Kidney glomerular epithelial cell (primary cell): ENCODE measurements at places on chromosomes 6 and 20.

DNA sequence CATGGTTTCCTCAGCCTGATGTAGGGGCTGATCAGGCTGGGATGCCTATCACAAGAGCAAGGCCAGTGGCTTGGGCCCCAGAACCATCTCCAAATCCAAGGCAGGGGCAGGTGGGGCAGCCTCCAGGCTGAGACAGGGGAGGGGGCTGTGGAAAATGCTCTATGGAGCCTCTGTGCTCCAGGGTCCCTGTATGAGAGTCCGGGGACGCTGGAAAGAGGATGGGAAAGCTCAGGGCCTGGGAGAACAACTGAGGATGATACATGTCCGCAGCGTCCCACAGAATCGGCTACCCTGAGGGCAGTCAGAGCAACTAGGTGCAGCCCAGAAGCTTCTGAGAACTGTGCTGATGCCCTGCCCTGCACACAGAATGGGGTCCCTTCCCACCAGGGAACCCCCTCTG is 43.4 kb downstream of the CPXM1 start:
- no peak for DNase-seq

DNA sequence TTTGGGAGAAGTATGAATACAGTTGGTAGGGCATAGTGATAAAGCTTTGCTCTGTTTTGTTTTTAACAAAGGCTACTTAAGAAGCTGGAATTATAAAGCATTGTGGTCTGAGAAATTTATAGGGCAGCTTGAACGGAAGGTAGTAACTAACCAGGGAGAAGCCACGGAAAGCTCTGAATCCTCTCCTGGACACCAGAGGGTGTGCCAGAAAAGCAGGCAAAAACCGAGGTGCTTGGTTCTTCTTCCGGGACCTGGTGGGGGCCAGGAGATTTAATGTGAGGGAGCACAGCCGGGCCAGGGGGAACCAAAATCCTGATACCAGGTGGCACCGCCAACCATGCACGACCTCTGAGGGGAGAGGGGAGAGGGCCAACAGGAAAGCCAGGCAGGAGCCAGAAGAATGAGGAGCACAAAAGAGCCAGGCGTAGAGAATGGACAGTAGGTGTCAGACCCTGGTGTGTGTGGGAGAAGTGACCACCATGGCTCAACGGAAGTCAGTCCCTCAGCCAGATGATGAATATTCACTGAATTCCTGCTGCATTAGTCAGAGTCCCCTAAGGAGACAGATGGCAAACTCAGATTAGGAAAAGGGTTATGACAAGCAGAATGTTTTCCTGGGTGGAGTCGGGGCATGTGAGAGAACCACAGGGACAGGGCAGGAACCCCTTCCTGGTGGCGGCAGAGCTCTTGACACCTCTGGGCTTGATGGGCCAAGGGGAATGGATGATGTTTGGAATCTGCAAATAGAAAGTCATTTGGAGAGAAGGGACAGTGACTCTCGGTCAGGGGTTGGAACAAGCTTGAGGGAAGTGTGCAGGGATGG is 262.3 kb downstream of the ZNF217 start:
- DNase-seq, result peak; percentile 37

GRCh38 chr20:4342609-4343008 is 327.3 kb upstream of the RNF24 start:
- DNase-seq, result no peak

GRCh38 chr6:5155906-5156305 is 70.8 kb downstream of the PPP1R3G start:
- no peak for DNase-seq

DNA sequence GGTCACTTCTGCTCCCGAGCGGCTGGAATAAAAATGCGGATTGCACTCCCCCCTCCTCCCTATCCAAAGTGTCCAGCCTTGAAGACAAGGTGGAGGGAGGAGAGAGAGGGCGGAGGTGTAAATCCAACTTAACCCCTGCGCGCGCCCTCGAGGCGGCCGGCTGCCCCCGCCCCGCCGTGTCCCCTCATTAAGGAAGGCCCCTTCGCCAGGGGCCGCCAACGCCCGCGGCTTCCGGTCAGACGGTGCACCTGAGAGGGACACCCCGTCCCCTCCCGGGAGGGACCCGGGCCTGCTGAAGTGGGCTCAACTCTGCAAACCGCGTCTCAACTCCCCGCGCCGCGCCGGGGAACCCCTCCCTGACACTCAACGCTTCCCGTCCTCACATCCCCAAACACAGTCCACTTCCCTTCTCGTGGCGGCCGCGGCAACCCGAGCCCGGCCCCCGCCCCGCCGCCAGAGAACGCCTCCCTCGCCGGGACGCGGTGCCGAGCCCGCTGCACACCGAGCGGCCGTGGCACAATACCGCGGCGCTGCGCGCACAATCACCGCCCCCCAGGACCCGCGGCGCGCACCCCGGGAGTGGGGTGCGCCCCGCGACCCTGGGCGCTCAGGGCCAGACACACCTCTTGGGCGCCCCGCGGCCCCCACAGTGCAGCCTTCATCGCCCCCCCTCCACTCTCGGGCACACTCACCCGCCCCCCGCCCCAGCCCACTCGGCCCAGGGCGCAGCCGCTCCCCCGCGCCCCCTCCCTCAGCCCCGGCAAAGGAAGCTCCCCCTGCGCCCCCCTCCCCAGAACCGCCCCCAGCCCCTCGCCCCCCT is 102.5 kb downstream of the NOL4L start:
- no peak for DNase-seq

DNA sequence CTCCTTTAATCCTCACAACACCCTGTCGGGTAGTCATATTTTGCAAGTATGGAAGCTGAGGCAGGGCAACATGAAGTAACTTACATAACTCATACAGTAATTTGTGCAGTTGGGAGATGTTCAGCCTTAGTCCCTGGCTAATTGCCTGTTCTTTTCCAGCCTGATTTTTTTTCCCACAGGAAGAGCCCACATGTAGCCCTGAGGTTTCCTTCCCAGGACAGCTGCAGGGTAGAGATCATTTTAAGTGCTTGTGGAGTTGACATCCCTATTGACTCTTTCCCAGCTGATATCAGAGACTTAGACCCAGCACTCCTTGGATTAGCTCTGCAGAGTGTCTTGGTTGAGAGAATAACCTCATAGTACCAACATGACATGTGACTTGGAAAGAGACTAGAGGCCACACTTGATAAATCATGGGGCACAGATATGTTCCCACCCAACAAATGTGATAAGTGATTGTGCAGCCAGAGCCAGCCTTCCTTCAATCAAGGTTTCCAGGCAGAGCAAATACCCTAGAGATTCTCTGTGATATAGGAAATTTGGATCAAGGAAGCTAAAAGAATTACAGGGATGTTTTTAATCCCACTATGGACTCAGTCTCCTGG is 5.0 kb upstream of the BTN2A1 start:
- DNase-seq, result no peak

DNA sequence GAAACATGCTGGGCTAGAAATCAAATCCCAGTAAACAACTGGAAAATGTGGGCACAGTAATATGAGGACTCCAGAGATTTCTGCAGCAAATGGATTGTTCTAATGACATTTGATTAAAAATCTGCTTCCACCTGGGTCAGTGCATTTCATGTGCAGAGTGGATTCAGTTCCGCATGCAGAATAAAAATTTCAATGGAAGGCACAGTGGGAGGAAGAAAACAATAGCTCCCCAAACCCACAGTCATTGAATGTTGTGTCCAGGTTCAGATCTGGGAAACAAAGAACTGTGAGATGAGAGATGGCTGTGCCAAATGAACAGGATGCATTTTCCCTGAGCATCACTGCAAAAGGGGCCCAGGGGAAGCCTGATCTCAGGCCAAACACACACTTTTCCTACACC is 403.1 kb downstream of the BTBD9 start:
- DNase-seq, result no peak

GRCh38 chr6:98844244-98845210 is 10.2 kb downstream of the POU3F2 start:
- DNase-seq, result no peak

GRCh38 chr20:47335251-47336128 is 21.0 kb downstream of the ZMYND8 start:
- no peak for DNase-seq

GRCh38 chr6:40733290-40733689 is 146.1 kb upstream of the LRFN2 start:
- DNase-seq, result no peak

DNA sequence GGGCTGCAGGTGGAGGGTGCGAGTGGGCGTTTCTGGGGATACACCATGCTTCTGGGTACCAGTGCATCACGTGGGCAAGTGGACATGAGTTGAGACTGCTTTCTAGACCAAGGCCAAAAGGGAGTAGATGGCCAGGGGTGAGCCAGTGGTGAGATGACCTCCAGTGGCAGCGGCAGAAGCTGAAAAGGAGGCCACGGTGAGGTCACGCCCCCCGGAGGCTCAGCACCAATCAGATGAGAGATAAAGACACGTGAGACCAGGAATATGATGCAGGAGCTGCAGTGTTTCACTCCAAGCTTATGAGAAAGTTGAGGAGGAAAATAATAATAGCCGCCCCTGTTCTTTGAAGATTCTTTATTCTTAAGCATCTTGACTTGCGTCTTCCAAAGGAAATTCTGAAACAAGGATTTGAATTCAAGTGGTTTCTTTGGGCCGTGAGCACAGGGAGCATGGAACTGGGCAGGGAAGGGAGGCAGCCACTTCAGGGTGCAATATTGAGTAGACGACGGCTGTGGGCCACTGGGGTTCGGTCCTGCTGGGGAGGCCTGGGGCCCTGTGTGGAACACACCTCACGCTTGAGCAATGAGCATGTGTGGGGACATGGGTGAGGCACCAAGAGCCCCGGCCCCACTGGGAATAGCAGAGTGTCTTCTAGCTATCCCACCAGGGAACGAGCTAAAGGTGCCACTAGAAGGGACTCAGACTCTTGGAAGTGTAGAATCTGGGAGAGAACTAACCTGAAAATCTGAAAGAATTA is 156.7 kb upstream of the LRFN2 start:
- DNase-seq, result no peak

DNA sequence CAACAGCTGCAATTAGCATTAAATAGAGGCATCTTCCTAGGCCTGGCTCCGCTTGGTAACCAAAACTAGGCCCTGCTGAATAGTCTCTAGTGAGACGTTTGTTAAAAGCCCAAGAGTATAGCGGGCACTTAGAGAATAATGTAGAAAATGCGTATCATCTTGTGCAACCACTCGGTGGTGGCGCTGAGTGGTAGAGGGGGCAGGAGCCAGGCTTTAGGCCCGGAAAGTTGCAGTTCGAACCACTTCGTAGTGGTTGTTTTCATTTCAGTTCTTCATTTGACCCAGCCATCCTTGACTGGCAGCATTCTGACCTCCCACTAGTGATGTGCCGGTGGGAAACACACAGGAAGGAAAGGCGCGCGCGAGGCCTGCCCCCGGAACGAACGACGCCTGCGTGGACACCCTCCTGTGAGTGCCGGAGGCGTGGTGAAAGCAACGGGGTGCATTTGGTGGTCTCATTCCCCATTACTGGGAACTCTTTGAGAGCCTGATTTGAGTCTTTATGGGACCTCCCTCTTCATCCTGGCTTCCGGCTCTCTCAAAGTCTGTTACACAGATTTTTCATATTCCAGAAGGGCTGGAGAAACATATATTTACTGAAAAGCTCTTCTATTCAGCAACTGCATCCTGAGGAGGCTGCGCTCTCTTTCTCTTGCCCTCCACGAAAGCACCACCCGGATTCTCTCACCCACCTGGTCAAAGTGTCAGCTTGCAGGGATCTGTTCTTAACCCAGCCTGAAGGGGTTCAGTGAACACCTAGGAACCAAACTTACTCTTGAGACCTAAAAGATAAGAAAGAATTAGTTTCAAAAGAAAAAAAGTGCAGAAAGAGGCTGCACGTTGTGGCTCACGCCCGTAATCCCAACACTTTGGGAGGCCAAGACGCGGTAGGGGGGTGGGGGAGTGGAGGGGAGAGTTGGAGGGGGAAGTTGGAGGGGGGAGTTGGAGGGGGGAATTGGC is 18.2 kb downstream of the GPX5 start:
- DNase-seq, result no peak

GRCh38 chr6:68094070-68094469 is 541.0 kb upstream of the ADGRB3 start:
- no peak for DNase-seq

- no peak for DNase-seq
These were observed 60.6 kb upstream of the PLEKHG1 start for GRCh38 chr6:150539111-150539510.

- peak; percentile 37 for DNase-seq
These were observed 526 bp downstream of the SOD2 start for GRCh38 chr6:159692303-159693127.

- peak; percentile 37 for DNase-seq
These were observed 34.2 kb upstream of the RPN2 start for GRCh38 chr20:37144856-37145404.

DNA sequence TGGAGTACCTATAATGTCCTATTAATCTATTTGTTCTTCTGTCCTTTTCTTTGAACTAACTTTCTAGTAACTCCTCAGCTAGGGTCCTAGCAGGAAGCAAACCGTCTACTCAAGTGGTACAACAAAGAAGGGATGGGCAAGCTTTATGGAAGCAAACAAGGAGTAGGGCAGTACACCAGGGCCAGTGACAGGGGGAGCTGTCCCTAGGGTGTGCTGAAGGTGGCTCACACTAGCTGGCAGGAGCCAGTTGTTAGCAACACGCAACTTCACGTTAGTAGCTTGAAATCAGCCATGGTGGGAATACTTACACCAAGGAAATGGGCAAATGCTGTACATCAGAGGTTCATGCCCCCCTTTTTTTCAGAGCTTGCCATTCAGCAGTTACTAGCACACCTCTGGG is 74.0 kb upstream of the EYA2 start:
- DNase-seq, result no peak

DNA sequence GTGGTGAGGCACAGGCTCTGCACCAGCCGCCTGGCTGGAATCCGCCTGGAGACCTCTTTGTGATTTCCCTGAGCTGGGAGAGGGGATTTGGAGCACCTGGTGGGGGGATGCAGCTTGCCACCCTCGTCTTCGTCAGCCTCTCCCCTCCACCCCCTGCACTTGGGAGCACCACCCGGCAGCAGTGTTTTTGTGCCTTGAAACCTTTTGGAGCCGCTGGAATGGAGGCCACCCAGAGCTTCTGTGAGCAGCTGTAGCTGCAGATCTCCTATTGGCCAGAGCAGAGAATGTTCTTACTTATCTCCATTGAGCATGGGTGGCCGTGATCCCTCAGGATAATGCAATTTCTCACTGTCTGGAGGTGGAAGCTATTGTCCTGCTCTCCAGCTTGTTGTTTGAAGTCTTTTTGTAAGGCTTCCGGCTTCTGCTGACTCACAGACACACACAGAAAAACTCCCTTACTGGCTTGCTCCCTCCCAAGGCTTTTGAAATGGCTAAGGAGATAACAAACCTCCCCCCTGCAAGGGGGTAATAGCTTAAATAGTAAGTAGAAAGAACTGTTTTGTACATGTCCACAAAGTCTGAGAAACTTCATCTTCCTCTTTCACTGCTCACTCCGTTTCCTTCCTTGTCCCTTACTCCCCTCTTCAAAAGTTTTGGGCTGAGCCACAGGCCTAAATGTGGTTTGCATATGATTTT is 271.2 kb downstream of the PRL start:
- DNase-seq, result peak; percentile 88

GRCh38 chr6:134373282-134373922 is 55.5 kb upstream of the SGK1 start:
- DNase-seq, result peak; percentile 66

- peak; percentile 37 for DNase-seq
These were observed 10.5 kb upstream of the TAB2 start for GRCh38 chr6:149306967-149307366.

- DNase-seq, result no peak
These were observed 245.3 kb upstream of the HSF2 start for GRCh38 chr6:122154155-122154554.

GRCh38 chr20:57756213-57756612 is 46.4 kb upstream of the PMEPA1 start:
- DNase-seq, result no peak

GRCh38 chr6:95576218-95576997 is 927 bp upstream of the MANEA start:
- peak; percentile 36 for DNase-seq

GRCh38 chr6:167998215-167998614 is 744 bp downstream of the KIF25 start:
- DNase-seq, result peak; percentile 7

GRCh38 chr20:2237059-2237458 is 58.7 kb upstream of the TGM3 start:
- DNase-seq, result peak; percentile 99
